Brain (organoid and tissue), 16 donors: ENCODE measurements at places on chromosomes 4 and X. TPM values are rescaled to one million over a fixed set of nuclear protein-coding genes. Genes with fewer than 3 reads are reported as not detected.

GRCh38 chrX:119292445-119292844 is 56.4 kb downstream of the PGRMC1 start:
- no peak for DNase-seq

- DNase-seq, result no peak
Measured at GRCh38 chr4:52936729-52937128, 74.6 kb downstream of the RASL11B start.

GRCh38 chr4:118082182-118082581 is 47.9 kb downstream of the NDST3 start:
- no peak for DNase-seq

GRCh38 chr4:88993246-88993645 is 63.7 kb downstream of the FAM13A start:
- no peak for DNase-seq

DNA sequence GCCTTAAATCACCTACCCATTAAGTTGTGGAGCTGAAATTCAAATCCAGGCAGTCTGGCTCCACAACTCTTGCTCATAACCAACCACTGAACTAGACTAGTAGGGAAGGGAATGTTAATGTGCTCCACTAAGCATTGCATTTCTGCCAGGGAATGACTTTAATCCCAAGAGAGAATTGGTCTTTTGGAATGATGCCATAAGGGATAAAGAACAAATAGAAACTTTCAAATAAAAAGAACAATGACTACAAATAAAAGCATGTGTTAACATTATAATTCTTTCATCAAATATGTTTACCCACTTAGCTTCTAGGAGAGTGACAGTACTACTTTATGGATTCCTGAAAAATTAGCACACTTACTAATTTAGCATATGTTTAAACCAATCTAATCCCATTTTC is 905.9 kb downstream of the CENPC start:
- DNase-seq, result no peak

- DNase-seq, result no peak
Measured at GRCh38 chr4:148883891-148884290, 441.7 kb upstream of the NR3C2 start.

- DNase-seq, result no peak
Measured at GRCh38 chr4:3636646-3637320, 104.6 kb upstream of the LRPAP1 start.

DNA sequence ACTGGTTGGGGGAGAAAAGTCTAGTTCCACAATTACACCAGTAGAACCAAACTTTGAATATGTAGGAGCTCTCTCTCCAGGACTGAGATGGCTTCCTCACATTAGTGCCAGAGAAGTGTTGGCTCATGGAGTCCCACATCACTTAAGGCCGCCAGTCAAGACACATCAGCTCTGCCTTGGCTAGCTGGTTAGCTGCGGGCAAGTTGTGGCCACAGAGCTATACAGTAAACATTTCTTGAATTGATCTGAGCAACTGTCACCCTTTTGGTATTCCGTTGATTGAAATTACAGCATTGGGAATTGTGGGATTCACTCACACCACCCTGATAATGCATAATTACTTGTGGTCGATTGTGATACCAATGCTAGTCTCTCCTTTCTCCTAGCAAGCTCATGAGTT is 76.2 kb downstream of the LNX1 start:
- no peak for DNase-seq

DNA sequence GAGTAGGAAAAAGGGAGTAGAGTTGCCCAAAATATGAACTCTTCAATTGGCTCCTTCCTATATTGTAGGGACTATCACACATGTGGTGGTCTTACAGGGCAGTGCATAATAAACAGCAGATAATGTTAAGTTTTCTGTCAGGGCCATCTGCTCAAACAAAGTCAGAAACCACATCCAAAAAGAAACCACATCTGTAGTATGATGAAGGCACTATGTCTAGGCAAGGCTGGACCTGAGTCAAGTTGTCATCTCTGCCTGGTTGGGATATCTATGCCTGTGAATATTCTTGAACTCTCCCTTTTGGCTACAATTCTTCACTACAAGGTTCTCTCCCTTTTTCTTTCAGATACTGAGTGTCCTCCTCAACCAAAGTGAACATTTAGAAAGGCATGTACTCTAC is 109.4 kb upstream of the C1GALT1C1 start:
- no peak for DNase-seq

DNA sequence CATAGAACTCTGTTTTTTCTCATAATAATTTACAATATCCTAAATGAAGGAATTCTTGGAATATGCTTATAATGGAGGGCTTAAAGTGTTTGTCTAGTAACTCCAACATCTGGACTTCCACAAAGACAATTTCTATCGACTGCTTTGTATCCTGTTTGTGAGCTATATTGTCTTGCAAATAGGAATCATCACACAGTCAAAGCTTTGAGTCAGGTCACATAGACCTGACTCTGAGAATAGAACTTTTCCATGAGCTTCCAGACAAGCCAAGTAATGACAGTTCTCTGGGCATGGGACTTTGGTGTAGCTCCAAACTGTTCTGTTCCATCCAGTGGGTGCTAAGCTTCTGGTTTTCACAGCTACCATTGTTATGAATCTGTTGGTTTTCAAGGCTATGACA is 75.2 kb upstream of the GALNT7 start:
- DNase-seq, result no peak

DNA sequence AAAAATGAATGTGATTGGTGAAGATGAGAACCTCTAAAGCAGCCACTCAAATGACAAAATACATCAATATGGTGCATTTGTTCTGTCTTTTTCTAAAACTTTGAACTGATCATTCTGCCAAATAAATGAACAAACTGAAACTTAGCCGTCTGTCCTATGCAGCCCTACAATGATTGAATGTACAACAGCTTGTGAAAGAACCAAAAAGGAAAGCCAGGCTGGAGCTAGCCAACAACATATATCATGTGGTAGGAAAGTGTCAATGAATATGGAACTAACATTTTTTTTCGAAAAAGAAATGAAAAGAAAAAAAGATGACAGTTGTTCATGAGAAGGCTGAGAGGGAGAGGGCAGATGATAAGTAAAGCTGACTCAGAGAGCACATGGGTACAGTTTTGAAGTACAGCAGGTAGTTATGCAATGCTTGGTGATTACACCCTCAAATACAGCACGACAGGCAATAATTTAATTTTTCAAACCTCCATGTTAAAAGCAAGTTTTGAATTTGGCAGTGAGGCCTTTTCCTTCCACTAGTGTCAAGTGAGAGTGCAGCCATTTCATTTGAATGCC is 21.2 kb upstream of the SLC7A11 start:
- no peak for DNase-seq

DNA sequence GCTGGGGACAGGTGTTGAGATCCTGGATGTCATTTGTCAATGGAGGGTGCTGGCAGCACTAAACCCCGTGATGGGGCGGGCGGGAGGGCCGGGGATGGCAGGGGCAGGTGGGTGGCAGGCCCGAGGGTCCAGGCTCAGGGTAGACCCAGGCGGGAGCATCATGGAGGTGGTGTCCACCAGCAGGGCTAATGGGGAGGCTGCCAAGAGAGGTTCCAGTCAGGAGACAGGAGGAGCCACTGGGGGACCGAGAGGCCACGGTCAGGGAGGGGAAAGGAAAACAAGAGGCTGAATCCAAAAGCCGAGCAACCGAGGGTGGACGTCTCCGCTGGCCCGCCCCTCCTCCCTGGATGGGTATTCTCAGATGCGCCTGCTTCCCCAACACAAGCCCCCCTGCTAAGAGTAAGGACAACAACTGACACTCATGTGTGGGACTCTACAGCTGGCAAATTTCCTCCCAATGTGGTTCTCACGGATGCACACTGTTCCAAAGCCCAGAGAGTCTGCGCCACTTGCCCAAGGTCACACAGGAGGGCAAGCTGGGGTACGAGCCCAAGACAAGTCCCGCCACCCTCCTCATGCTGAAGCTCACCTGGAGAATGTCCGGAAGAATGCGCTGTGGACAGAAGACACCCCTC is 132.0 kb downstream of the CPZ start:
- no peak for DNase-seq

- no peak for DNase-seq
Measured at GRCh38 chr4:79163981-79164490, 161.8 kb downstream of the NAA11 start.

DNA sequence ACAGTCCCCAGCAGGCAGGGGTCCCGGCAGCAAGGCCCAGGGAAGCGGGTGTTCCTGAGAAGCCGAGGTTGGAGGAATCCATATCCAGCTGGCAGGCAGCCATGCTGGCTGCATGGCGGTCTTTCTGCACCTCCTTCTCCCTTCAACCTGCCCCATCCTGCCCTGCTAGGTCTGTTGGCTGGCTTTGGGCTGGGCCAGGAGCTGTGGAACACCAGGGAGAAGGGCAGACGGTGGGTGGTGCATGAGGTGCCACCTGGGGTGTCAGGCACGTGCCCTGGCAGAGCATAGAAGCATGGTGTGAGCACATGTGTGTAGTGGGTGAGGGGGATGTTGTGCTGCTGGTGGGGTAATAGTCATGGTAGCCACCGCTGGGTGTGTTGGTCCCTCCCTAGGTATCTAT is 150.1 kb downstream of the PJA1 start:
- no peak for DNase-seq

GRCh38 chr4:175561696-175562095 is 250.4 kb downstream of the GPM6A start:
- no peak for DNase-seq

DNA sequence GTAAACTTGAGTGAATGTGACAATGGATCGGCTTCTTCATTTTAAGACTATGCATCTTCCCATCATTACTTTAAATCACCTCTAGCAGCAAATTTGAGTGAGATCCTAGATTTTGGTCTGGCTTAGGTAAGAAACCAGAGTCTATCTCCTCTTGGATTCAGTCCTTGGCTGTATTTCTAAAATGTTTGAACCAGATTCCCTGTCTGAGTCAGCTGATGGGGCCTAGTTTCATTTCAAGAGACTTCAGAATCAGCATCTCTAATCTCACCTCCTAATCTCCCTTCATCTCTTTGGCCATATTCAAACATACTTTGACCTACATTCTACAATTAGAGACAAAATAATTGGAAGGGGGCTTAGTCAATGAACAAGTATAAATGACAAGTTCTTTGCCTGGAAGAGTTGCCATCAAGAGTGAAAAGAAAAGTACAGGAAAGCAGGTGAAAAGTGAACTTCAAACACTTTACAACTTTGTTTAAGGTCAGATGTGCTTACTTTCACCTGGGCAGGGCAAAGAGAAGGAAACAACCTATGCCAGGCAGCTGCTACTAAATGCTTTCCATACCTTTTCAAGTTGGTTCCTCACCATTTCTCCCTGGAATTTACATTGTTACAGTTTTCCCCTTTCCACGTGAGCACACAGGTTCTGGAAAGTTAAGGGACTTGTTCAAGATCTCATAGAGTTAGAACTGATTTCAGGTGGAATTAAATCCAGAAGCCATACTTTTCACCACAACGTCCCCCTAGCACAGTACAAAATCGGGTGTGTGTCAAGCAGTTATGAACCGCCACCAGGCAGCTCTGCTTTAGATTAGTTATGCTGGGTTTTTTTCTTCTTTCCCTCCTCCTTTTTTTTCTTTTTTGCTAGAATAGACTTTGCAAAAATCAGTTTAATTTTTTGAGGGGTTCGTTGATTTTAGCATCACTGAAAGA is 30.7 kb upstream of the PITX2 start:
- no peak for DNase-seq

- no peak for DNase-seq
Measured at GRCh38 chr4:11158971-11159370, 269.7 kb downstream of the HS3ST1 start.

GRCh38 chrX:148229801-148230303 is 248.7 kb downstream of the FMR1NB start:
- DNase-seq, result no peak

- DNase-seq, result peak; percentile 71
Measured at GRCh38 chr4:142095886-142096605, 459.7 kb downstream of the IL15 start.

DNA sequence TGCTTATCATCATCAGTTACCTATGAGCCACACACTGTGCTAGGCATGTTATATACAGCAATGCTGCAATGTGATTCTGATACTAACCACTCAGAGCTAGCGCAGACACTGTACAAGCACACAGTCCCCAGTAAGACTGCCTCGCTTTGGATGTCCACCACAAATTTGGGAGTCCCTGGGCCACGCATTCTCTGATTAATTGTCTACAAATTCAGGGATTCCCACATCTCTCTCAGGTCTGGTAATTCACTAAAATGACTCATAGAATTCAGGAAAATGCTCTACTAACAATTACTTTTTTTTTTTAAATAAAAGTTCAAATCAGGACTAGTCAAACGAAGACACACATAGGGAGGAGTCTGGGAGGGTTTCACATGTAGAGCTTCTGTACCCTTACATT is 652.1 kb upstream of the AADAT start:
- no peak for DNase-seq

GRCh38 chr4:10582059-10582686 is 102.4 kb downstream of the CLNK start:
- peak; percentile 77 for DNase-seq

- DNase-seq, result peak; percentile 7
Measured at GRCh38 chr4:12071316-12071715, 642.6 kb upstream of the HS3ST1 start.

- peak; percentile 25 for DNase-seq
Measured at GRCh38 chrX:123424546-123424945, 240.5 kb downstream of the GRIA3 start.

- DNase-seq, result no peak
Measured at GRCh38 chrX:51878056-51878455, 15.4 kb upstream of the MAGED1 start.

DNA sequence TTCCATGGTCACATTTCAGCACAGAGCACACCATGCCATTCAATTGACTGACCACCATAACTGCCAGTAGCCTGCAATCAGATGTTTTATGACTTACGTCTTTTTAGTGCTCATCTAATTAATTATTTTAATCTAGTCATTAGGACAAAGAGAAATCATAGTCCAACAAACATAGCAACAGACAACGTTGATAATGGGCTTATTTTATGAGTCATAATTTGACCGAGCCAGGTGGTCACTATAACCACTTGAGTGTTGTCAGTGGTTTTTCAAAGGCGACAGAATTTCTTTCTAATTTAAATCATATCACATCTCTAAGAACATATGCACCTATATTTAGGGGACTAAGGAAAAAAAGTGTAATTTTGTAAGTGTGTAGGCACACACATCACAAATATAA is 1.9 kb downstream of the SEC24D start:
- no peak for DNase-seq

DNA sequence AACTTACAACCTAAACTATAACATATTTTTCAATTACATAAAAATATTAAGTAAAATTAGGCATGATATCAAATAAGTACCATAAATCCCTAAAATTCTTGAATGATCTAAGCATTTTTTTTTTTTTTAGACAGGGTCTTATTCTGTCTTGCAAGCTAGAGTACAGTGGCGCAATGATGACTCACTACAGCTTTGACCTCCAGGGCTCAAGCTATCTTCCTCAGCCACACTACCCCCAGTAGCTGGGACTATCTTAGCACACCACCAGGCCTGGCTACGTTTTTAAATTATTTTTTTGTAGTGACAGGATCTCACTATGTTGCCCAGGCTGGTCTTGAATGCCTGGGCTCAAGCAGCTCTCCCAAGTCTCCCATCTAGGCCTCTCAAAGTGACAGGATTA is 1042.3 kb downstream of the FSTL5 start:
- no peak for DNase-seq

Gene SSX2
- polyA plus RNA-seq, result not detected

Gene FGA
- 1.9 TPM for polyA plus RNA-seq

Gene MAP7D2
- 12.5 TPM for polyA plus RNA-seq

Gene AMBN
- not detected for polyA plus RNA-seq

Gene THAP9
- polyA plus RNA-seq, result 0.97 TPM

Gene CORIN
- not detected for polyA plus RNA-seq

Gene CFI
- polyA plus RNA-seq, result 2.2 TPM

Gene TLL1
- 0.29 TPM for polyA plus RNA-seq
